ENCODE measurements at places on chromosomes 7 and 10. TPM values are rescaled to one million over a fixed set of nuclear protein-coding genes. Genes with fewer than 3 reads are reported as not detected.

The BRAT1 gene
- polyA plus RNA-seq: 14.6 TPM

The OR2A7 gene
- not detected for polyA plus RNA-seq

The RPEL1 gene
- 0.07 TPM for polyA plus RNA-seq

The DBNL gene
- polyA plus RNA-seq: 20.8 TPM

The FGFR2 gene
- polyA plus RNA-seq: 1.2 TPM

The ADAM12 gene
- polyA plus RNA-seq: not detected

The PTPRN2 gene
- 24.2 TPM for polyA plus RNA-seq

The VOPP1 gene
- 21.3 TPM for polyA plus RNA-seq

The SPDYE11 gene
- polyA plus RNA-seq: not detected

The SLC29A3 gene
- 11.8 TPM for polyA plus RNA-seq

The PSD gene
- polyA plus RNA-seq: 0.59 TPM

The CCDC172 gene
- not detected for polyA plus RNA-seq

The GCK gene
- polyA plus RNA-seq: not detected

The DDX56 gene
- 82.6 TPM for polyA plus RNA-seq

The LIPF gene
- not detected for polyA plus RNA-seq

The GNGT1 gene
- polyA plus RNA-seq: not detected

The METTL27 gene
- polyA plus RNA-seq: 3.6 TPM

The STK31 gene
- not detected for polyA plus RNA-seq

The PPP1R9A gene
- polyA plus RNA-seq: 11.4 TPM

The ARHGAP12 gene
- 25.0 TPM for polyA plus RNA-seq

The LBX1 gene
- not detected for polyA plus RNA-seq

The FAM237B gene
- not detected for polyA plus RNA-seq

The ASAH2 gene
- polyA plus RNA-seq: 17.9 TPM

The ASZ1 gene
- not detected for polyA plus RNA-seq

The EBF3 gene
- polyA plus RNA-seq: not detected

The OR2A42 gene
- polyA plus RNA-seq: not detected

The SLC26A3 gene
- polyA plus RNA-seq: 0.30 TPM

The ADRA2A gene
- polyA plus RNA-seq: not detected

The DDC gene
- 11.7 TPM for polyA plus RNA-seq

The EPO gene
- 26.2 TPM for polyA plus RNA-seq

The TCAF2 gene
- polyA plus RNA-seq: 2.8 TPM

The PILRB gene
- 33.8 TPM for polyA plus RNA-seq
